Right lobe of liver (tissue), 6 donors: ENCODE measurements at places on chromosomes 5 and 9. TPM values are rescaled to one million over a fixed set of nuclear protein-coding genes. Genes with fewer than 3 reads are reported as not detected.

REEP5 gene
- total RNA-seq: 66.1 TPM

CPEB4 gene
- total RNA-seq: 49.9 TPM

OR1Q1 gene
- not detected for total RNA-seq

ATP10B gene
- total RNA-seq: not detected

PAEP gene
- total RNA-seq: not detected

SLC36A2 gene
- not detected for total RNA-seq

ZNF879 gene
- total RNA-seq: 1.3 TPM

OSMR gene
- 12.5 TPM for total RNA-seq

SPTLC1 gene
- 20.5 TPM for total RNA-seq

NIM1K gene
- not detected for total RNA-seq

MYMK gene
- total RNA-seq: not detected

ZNF454 gene
- total RNA-seq: 0.27 TPM

BHMT2 gene
- 353 TPM for total RNA-seq

WWC1 gene
- total RNA-seq: 74.4 TPM

PDCD1LG2 gene
- 1.3 TPM for total RNA-seq

DMRTA1 gene
- total RNA-seq: 7.9 TPM

S100Z gene
- not detected for total RNA-seq

ARSI gene
- total RNA-seq: 0.20 TPM

FAM221B gene
- total RNA-seq: not detected

CCDC152 gene
- total RNA-seq: 0.06 TPM

IL4 gene
- not detected for total RNA-seq

KCNV2 gene
- not detected for total RNA-seq

CTNND2 gene
- 0.06 TPM for total RNA-seq

EGFLAM gene
- 0.80 TPM for total RNA-seq

BAAT gene
- total RNA-seq: 223 TPM

PPIP5K2 gene
- 29.6 TPM for total RNA-seq

ANKRD31 gene
- total RNA-seq: not detected

ATOX1 gene
- total RNA-seq: 177 TPM

DRD1 gene
- total RNA-seq: 0.18 TPM

SAXO1 gene
- 0.15 TPM for total RNA-seq

COL27A1 gene
- 23.8 TPM for total RNA-seq

AGXT2 gene
- 26.0 TPM for total RNA-seq

PCDHGC5 gene
- 0.24 TPM for total RNA-seq

SPAG8 gene
- not detected for total RNA-seq

TOR4A gene
- 2.2 TPM for total RNA-seq

GARIN3 gene
- not detected for total RNA-seq

IL9 gene
- total RNA-seq: not detected

BOD1 gene
- 19.4 TPM for total RNA-seq

SOX30 gene
- 0.12 TPM for total RNA-seq
